Neural progenitor cell (in vitro differentiated cells): ENCODE measurements at places on chromosomes 7 and 10.
A peak's percentile ranks its signal among the peaks of the same experiment; 100 is the strongest.

DNA sequence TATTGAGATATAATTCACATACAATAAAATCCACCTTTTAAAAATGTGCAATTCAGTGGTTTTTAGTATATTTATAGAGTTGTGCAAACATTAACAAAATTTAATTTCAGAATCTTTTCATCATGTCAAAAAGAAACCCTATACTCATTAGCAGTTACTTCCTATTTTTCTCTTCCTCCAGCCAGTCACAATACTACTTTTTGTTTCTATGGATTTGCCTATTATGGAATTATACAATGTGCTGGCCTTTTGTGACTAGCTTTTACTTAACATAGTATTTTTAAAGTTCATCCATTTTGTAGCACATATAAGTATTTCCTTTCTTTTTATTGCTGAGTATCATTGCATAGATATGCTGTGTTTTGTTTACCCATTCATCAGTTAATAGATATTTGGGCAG lies 199.9 kb upstream of the IMMP2L start:
- no peak for DNase-seq

GRCh38 chr7:100400656-100401055 lies 27.4 kb downstream of the PILRA start:
- peak; percentile 69 for DNase-seq

DNA sequence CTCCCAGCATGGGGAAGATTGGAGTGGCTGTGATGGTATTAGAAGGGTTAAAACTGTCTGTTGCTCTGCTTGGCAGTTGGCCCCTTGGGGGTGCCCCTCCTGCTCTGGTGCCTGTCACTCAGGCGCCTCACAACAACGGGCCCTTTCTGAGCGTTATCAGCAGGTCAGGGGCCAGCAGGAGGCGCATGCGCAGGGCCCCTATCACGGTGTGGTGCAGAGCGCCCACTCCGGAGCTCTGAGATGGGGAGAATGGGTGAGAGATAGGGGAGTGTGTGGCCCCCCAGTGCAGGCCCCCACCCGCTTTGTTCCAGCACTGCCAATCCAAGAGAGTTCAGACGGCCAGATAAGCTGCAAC lies 24.8 kb downstream of the GBX1 start:
- peak; percentile 44 for DNase-seq

GRCh38 chr10:95675403-95676116 lies 18.2 kb downstream of the TCTN3 start:
- no peak for DNase-seq

GRCh38 chr7:7639847-7640220 lies 718 bp upstream of the UMAD1 start:
- no peak for DNase-seq

DNA sequence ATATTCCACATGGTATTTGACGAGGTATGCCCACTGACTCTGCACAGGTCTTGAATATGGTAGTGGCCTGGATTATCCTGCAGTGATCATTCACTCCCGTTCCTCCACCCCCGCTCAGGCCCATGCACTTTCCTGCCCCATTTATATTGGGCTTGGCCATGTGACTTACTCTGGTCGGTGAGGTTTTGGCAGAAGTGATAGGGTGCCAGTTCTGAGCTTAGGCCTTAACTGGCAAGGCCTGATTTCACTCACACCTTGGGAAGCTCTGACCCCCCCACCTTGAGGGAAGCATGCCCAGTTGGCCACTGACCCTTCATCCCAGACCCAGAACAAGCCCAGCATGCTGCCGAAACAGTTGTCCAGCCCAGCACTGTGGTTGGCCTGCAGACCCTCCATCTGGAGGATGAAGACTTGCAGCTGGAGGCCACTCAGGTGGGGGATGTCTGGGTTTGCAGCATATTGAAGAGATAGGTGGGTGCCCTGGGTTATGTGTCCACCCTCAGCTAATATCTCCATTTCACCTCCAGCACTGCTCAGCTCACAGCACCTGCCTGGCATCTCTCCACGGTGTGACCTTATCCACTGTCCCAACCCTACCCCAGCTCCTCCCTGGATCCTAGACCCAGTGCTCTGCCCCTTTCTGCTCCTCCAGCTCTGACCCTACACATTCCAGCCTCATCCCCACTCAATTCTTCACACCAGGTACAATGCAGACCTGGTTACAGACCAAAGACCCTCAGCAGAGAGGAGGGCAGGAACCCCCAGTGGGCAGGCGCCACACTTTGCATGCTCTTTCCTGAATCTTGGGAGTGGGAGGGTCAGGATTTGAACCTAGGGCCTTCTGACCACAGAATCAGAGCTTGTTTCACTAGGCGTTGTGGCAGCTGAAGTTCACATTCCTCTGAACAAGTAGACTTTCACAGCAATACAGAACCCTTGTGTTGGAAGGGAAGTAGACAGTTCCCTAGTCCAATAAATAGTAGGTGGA lies 138.1 kb upstream of the CHST15 start:
- no peak for DNase-seq

GRCh38 chr10:118239236-118239630 lies 102.9 kb downstream of the FAM204A start:
- no peak for DNase-seq

DNA sequence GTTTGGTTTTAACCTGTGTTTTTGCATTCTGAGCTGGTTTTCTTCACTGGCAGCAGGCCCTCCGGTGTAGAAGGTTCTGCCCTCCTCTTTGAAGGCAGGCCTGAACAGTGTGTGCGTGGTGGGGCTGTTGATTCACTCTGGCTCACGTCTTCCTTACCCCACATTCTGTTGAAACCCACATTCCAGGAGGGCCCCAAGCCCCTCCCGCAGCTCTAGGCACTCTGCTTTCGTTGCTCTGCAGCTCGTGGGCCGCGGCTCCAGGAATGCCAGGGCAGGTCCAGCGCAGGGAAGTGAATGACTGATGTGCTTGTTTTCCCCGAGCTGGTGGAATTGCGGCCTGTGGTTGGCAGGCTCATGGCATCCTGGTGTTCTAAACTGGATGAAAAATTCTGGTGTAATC lies 49.0 kb downstream of the HTRA1 start:
- DNase-seq: no peak

- no peak for DNase-seq
Observed at GRCh38 chr7:19336836-19337383, 191.7 kb upstream of the FERD3L start.

DNA sequence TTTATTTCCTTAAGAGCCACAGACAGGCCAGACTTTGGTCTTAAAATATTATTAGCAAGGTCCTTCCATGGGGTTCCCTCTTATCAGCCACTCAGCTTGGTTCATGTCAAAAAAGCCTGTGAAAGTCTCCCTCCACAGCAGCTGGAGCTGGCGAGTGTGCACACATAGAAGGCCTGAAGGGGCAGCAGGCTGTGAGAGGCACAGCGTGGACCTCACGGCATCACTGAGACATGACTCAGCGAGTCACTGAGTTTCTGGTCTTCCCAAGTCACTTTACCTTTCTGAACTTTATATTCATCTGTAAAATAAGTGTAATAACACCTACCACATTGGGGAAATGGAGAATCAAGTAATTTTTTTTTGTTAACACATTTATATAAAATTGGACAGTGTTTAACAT lies 8.7 kb downstream of the TAF3 start:
- DNase-seq: no peak

DNA sequence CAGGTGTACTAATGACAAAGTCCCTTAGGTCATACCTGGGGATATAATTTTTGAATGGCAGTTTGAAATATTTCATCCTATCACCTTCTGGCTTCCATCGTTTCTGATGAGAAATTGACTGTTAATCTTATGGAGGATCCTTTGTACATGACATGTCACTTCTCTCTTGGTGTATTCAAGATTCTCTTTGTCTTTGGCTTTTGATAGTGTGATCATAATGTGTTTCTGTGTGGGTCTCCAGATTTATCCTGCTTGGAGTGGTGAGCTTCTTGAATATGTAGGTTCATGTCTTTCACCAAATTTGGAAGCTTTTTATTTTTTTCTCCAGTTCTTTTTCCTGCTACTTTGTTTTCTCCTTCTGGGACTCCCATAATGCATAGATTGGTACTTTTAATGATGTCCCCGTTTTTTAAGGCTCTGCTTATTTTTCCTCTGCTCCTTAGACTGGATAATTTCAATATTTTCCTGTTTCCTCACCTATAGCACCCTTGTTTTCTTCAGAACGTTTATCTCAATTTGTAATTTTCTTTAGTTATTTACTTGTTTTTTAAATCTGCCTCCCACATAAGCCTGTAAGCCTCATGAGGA lies 4.4 kb downstream of the RBM33 start:
- DNase-seq: no peak

GRCh38 chr10:43292755-43293676 lies 26.2 kb upstream of the RASGEF1A start:
- DNase-seq: peak; percentile 77

GRCh38 chr7:45684910-45685618 lies 110.9 kb downstream of the ADCY1 start:
- no peak for DNase-seq

DNA sequence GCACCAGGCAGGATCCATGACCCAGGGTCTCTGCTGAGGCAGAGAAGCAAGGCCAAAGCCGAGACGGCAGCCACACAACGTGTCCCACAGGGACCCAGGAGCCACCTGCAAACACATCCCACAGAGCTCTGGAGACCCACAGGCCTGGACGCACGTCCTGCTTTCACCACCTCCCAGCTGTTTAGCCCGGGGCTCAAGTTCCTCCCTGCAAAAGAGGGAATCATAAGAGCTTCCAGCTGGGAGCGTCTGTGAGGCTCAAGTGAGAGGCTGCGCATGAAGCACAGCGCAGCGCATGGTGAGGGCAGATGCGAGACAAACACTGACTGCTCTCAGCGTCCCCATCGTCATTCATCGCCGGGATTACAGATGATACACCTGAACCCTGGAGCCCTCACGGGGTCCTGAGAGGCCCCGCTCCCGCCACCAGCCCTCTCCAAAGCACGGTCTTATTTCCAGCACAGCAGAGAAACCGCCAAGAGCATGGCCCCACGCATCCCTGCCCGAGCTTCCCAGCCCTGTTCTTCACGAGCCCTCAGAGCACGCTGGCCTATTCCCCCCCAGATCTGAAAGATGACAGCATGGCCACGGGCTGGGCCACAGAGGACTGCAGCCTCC lies 88.7 kb downstream of the MAD1L1 start:
- no peak for DNase-seq

- DNase-seq: no peak
Observed at GRCh38 chr10:118582511-118582910, 12.9 kb downstream of the PRLHR start.

GRCh38 chr7:66326501-66327215 lies 121.5 kb downstream of the TPST1 start:
- DNase-seq: no peak

- peak; percentile 35 for DNase-seq
Observed at GRCh38 chr7:55144333-55145317, 125.8 kb downstream of the EGFR start.

DNA sequence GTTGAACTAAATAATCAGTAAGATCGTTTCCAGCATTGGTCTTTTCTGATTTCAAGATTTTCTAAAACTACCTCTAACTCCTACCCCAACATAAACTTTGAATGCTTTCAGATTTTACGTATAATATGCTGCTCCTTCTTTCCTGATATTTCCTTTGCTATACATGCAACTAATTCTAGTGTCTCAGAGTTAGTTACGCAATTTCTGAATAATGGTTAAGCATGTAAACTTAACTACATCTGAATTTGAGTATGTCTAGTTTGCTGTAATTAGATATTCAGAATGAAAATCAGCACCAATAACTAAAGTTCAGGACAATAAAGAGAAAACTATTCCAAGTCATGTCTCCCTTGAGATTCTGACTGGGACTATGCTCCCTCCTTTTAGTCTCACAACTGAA lies 71.0 kb downstream of the SEMA3C start:
- no peak for DNase-seq

GRCh38 chr10:90199093-90199492 lies 497.7 kb downstream of the KIF20B start:
- no peak for DNase-seq

DNA sequence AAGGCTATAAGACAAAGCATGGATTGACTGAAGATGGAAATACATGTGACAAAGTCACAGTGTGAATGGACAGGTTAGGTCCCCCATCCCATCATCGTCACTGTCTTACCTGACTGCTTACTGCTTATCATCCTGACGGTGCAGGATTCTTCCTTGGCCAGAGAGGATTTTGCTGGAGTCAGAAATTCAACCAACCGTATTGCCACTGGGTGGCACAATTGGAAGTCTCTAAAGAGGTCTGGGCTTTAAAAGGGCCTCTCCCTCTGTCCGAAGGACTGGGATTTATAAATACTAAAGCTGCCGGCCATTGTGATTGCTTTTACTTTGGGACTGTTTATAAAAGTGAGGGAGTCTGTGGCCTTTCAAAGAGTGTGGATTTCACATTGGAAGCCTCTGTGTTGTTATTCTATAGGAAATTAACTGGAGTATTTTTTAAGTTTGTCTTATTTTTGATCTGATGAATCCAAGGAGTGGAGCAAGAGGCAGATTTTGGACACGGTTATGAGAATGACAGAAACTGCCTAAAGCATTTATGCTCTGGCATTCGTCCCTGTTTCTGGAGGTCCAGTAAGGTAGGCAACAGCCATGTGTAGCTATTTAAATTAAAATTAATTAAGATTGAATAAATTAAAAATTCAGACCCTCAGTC lies 113.3 kb upstream of the CREB5 start:
- DNase-seq: peak; percentile 81

- no peak for DNase-seq
Observed at GRCh38 chr7:128120976-128121490, 89.8 kb upstream of the LRRC4 start.
